ENCODE measurements at places on chromosomes 11 and 22.
A peak's percentile ranks its signal among the peaks of the same experiment; 100 is the strongest.

DNA sequence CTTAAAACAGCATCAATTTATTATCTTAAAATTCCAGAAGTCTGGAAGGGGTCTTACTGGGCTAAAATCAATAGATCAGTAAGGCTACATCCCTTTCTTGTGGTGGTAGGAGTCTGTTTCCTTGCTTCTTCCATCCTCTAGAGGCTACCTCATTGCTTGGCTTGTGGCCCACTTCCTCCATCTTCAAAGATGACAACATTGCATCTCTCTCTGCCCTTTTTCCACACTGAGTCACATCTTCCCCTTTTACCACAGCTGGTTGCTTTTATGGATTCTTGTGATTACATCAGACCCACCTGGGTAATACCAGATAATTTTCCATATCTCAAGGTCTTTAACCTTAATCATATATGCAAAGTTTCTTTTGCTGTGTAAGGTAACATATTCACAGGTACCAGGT is 60.9 kb downstream of the GRIA4 start:
- no peak for DNase-seq

DNA sequence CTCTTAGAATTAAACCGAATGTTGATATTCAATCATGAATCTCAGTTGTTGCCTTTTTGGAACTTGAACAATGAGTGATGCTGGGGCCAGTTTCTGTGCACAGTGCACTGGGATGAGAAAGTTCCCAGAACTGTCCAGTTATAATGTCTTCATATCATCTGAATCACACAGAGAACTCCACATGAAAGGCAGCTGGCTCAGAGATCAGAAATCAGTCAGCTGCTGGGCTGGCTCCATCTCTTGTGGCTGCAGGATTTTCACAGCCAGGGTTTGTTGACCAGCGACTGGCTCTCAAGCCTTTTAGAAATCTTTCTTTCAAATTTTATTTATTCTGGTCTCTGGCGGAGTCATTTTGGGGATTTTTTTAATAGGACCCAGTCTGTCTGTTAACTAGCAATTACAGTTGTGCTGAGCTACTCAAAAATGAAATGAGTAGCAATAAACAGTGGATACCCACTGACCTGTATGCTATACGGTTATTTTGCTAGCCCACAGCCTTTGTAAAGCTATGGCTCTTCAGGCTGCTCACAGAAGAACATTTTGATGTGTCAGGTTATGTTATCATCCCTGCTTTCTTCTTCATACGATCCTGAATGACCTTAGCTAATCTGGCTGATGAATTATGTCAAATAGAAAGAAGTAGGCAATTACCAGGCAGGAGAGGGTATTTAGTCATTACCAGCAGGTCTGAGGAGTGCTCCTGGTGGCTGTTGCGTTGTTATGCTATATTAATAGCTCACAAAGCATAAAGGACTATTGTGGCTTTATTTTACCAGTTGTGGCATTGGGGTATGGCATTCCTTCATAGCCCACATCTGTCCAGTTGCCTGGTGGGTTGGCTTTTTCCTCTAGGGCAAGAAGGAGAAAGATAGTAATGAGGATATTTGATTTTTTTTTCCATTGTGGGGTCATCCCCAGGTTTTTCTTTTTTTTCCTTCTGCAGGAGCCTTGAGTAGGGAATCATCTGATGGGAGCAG is 3.6 kb downstream of the FAT3 start:
- DNase-seq: no peak

DNA sequence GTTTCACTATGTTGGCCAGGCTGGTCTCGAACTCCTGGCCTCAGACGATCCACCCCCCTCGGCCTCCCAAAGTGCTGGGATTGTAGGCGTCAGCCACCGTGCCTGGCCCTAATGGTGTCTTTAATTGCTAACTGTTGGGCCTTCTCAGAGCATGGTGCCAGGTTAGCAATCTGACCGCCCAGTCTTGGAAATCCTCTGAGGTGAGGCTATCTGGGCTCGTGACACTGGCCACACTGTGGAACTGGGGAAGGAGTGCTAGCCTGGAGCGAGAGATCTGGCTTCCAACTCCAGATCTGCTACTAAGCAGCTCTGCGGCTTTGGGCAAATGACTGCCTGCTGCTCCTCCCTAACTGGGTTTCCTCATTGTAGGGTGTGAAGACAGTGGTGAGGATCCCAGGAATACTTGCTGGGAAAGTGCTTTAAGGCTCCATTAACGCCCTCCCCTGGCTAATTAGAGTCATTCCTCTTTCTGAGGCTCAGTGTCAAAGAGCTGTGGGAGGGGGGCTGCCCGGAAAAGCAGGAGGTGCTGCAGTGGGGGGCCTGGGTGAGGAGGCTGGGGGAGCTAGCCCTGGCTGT is 35.4 kb downstream of the CHRDL2 start:
- no peak for DNase-seq

DNA sequence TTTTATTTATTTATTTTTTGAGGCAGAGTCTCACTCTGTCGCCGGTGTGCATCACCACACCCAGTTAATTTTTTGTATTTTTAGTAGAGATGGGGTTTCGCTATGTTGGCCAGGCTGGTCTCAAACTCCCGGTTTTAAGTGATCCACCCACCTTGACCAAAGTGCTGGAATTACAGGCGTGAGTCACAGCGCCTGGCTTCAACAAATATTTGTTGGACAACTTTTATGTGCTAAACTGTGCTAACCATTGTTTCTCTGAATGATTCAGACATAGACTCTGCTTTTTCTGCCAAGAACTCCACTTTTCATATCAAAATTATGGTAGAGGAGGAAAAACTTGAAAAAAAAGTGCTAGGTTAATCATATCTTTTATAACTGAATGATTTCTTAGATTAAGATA is 36.3 kb downstream of the MMP7 start:
- no peak for DNase-seq

GRCh38 chr11:75188671-75189070 is 37.8 kb downstream of the SLCO2B1 start:
- peak; percentile 83 for DNase-seq

- DNase-seq: no peak
These were observed 107.5 kb downstream of the USP35 start for GRCh38 chr11:78295991-78296930.

GRCh38 chr11:11411401-11411985 is 58.4 kb upstream of the CSNK2A3 start:
- DNase-seq: no peak

GRCh38 chr22:29049655-29050263 is 11.9 kb downstream of the C22orf31 start:
- DNase-seq: no peak

DNA sequence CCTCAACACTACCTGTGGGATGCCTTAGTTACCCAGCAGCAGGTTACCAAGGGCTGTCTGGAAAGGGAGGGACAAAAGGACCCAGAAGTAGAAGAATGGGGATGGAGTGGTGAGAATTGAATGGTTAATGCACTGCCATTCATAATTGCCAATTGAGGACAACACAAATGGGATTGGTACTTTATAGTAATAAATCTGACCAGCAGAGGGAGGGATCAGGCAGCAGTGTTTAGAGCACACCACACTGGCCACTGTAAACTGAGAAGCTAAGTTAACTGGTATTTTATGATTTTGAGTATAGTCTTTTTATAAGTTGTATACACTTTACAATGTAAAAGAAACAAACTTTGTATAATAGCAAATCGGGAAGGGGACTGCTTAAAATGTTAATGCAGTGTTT is 10.7 kb downstream of the TBRG1 start:
- DNase-seq: no peak

DNA sequence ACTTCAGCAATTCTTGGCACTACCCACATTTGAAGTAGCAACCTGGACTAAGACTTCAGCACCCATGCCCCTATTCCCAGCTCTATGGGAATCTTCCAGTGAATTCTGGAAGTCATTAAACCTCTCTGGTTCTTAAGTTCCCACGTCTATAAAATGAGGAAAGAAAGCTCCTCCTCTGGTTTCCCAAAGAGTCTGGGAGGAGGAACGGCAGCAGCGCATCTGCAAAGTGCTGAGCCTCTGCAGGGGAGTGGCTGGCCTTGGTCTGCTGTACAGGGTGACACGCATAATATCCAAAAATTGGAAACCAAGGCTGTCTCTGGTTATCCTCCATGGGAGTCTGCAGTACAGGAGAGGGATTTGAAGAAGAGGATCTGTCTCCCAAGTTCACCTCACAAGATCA is 73.6 kb upstream of the TP53I11 start:
- DNase-seq: no peak

DNA sequence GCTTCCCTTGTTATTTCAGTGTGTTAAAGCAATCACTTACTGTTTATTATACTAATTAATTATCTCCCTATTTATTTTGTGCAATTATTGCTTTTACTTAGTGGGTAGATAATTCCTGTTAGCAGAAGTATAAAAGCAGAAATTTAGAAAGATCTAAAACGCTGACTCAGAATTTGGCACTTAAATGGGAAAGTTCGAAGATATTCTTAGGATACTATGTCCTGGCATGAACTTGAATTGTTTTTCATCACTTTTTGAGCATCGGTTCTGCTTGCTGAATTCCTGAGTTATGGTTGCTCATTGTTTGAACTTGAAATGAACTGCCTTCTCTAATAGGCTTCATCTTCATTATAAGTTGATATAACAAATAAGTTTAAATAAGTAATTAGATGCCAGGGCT is 325.4 kb downstream of the JRKL start:
- no peak for DNase-seq

GRCh38 chr22:45870011-45870410 is 107.0 kb downstream of the WNT7B start:
- no peak for DNase-seq

- no peak for DNase-seq
These were observed 7.3 kb downstream of the HEPHL1 start for GRCh38 chr11:94028436-94028835.

DNA sequence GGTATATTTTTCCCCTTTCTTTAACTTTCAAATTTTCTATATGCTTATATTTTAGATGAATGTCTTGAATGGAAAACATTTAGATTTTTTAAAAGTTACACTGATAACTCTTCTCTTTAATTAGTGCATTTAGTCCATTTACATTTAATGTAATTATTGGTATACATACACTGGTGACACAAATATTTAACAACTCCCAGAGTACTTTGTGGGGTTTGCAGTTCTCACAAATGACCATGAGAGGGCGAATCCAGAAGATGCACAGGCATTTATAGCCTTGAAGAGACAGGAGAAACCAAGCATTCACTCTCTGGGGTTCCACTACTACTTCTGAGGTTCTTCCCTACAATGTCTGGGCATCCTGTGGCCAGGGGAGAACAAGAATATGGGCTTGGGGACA is 125.1 kb downstream of the TIMP3 start:
- peak; percentile 23 for DNase-seq

DNA sequence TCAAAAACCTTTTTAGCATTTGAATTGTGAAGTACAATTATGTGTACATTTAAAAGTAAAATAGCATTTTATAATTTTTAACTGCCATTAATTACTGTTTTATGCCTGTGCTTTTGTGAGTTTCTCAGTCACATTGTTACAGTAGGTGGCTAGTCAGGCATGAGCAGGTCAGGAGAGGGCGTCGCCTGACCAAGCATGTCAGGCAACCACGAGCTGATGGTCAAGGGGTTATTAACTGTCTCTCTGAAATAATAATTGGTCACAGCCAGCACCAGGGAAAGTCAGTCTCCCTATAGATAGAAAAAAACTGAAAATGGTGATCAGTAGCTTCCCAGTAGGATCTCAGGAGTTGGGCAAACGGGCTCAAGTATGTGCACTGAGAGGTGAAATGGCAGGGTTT is 19.4 kb upstream of the CCDC81 start:
- no peak for DNase-seq

- DNase-seq: peak; percentile 19
These were observed 104.5 kb downstream of the UVRAG start for GRCh38 chr11:75919525-75919924.

DNA sequence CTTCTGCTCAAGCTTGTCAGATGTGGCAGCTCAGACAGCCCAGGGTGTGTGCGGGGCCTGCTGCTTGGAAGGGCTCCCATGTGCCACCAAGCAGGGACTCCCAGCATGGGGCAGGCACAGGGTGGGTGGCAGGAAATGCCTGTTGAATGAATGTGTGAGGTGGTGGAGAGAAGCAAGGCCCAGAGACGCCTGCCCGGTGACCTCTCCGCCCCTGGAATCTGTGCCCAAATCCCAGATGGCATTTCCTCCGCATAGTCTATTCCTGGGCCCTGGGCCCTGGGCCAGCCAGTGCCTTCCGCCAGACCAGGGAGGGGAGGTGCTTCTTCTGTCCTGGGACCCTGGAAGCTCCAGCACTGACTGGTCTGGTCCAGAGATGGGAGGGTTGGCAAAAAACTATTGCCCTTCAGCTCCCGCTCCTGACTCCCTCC is 3.7 kb downstream of the CST6 start:
- no peak for DNase-seq

- no peak for DNase-seq
These were observed 86.9 kb upstream of the IGLL5 start for GRCh38 chr22:22800716-22801115.

GRCh38 chr22:38834991-38835390 is 8.8 kb downstream of the NPTXR start:
- DNase-seq: no peak

DNA sequence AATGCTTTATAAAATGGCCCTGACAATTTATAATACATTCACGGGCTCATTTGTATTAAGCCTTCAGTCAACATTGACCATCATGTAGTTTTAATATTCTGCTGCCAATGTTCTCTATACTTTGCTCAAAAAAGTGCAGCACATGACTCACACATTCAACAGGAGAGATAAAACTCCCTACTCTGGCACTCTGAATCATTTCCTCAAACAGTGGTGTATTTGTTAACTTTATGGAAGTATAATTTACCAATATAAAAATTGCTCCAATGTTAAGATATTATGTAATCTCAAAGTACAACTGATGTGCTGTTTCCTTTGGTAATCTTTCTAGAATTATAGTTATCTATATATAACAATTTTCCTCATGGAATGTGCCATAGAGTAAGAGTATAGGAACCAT is 39.9 kb downstream of the MAML2 start:
- peak; percentile 85 for DNase-seq

GRCh38 chr22:42439821-42440674 is 7.8 kb upstream of the NFAM1 start:
- peak; percentile 85 for DNase-seq

GRCh38 chr22:39723899-39724351 is 153.4 kb downstream of the CACNA1I start:
- peak; percentile 3 for DNase-seq

GRCh38 chr11:19345519-19345847 is 104.7 kb upstream of the E2F8 start:
- no peak for DNase-seq

GRCh38 chr11:2467695-2468055 is 22.9 kb downstream of the KCNQ1 start:
- no peak for DNase-seq

DNA sequence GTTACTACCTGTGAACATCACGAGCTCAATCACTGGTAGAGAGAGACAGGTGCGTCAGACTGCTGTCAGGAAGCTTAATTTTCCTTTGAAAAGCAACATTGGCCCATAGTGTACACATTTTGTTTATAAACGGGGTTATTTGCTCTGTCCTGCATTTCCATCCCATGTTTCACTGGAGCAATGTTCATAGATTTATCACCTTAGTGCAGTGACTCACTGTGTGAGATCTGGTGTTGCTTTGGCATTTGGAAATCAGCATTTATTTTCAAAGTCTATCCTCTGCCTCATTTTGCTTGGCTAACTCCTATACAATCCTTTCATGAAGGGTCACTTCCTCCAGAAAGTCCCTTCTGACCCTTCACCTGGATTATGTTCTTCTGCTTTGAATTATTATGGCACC is 529.1 kb downstream of the NELL1 start:
- DNase-seq: no peak
